ENCODE measurements at places on chromosomes 5 and 9. TPM values are rescaled to one million over a fixed set of nuclear protein-coding genes. Genes with fewer than 3 reads are reported as not detected.

The MEGF10 gene
- total RNA-seq = not detected

The CSF2 gene
- total RNA-seq = 0.23 TPM

The C5orf58 gene
- not detected for total RNA-seq

The INSL4 gene
- total RNA-seq = 17.1 TPM

The IRX4 gene
- 0.34 TPM for total RNA-seq

The STKLD1 gene
- total RNA-seq = 0.64 TPM

The BHMT2 gene
- total RNA-seq = not detected

The OTULINL gene
- 26.3 TPM for total RNA-seq

The CDC25C gene
- 8.8 TPM for total RNA-seq

The NIPAL4 gene
- 10.0 TPM for total RNA-seq

The GALNT12 gene
- total RNA-seq = 3.2 TPM

The FOXD4L4 gene
- 0.13 TPM for total RNA-seq

The ADCY2 gene
- total RNA-seq = not detected

The FBLL1 gene
- total RNA-seq = 0.14 TPM

The CDC20B gene
- total RNA-seq = 0.07 TPM

The ZNF608 gene
- 0.81 TPM for total RNA-seq

The PCDH12 gene
- total RNA-seq = not detected

The IER5L gene
- total RNA-seq = 19.5 TPM

The FOXD4 gene
- 0.13 TPM for total RNA-seq

The PLAC8L1 gene
- not detected for total RNA-seq

The CDX1 gene
- not detected for total RNA-seq

The NKD2 gene
- 25.5 TPM for total RNA-seq

The PJA2 gene
- total RNA-seq = 18.1 TPM

The DDX31 gene
- 23.4 TPM for total RNA-seq

The GLIPR2 gene
- total RNA-seq = 8.3 TPM

The PCDHB11 gene
- total RNA-seq = 0.07 TPM

The SEMA5A gene
- under 0.01 TPM for total RNA-seq

The REEP2 gene
- total RNA-seq = 5.8 TPM

The PKD2L2 gene
- not detected for total RNA-seq

The SPINK5 gene
- not detected for total RNA-seq

The RNF183 gene
- 0.19 TPM for total RNA-seq

The F2RL2 gene
- total RNA-seq = 3.6 TPM

The PPP3R2 gene
- total RNA-seq = not detected

The HTR4 gene
- total RNA-seq = not detected

The FAM174A gene
- total RNA-seq = 14.0 TPM

The ARRDC1 gene
- 73.2 TPM for total RNA-seq

The UNC13B gene
- total RNA-seq = 10.8 TPM

The SYK gene
- total RNA-seq = 0.03 TPM

The SCGB3A2 gene
- total RNA-seq = not detected

The AJM1 gene
- 4.1 TPM for total RNA-seq

The ROR2 gene
- 1.7 TPM for total RNA-seq

The SOWAHA gene
- total RNA-seq = 0.10 TPM

The OXCT1 gene
- total RNA-seq = 2.7 TPM

The GFI1B gene
- total RNA-seq = 0.09 TPM

The C5orf52 gene
- not detected for total RNA-seq

The FAM114A2 gene
- 9.5 TPM for total RNA-seq

The DUSP1 gene
- 523 TPM for total RNA-seq

The CDH6 gene
- 0.07 TPM for total RNA-seq

The TAF11L10 gene
- total RNA-seq = not detected

The HAPLN1 gene
- total RNA-seq = not detected

The PTGS1 gene
- total RNA-seq = 1.6 TPM

The ZFP62 gene
- total RNA-seq = 8.2 TPM

The ANKH gene
- 22.1 TPM for total RNA-seq

The THG1L gene
- total RNA-seq = 26.6 TPM

The SHOC1 gene
- total RNA-seq = not detected

The SPINK7 gene
- not detected for total RNA-seq

The PCDHGC5 gene
- not detected for total RNA-seq

The ELOVL7 gene
- 12.6 TPM for total RNA-seq

The TMEM215 gene
- 0.02 TPM for total RNA-seq

The CCDC192 gene
- total RNA-seq = not detected

All from A549 treated with AZD2906 at 1 μM for 4 hours (cell line).